ENCODE measurements at places on chromosomes 4 and X. TPM values are rescaled to one million over a fixed set of nuclear protein-coding genes. Genes with fewer than 3 reads are reported as not detected.

TMEM35A gene
- not detected for total RNA-seq

UGT2B17 gene
- total RNA-seq = not detected

ATP2B3 gene
- not detected for total RNA-seq

DCX gene
- total RNA-seq = not detected

SPATA18 gene
- 7.0 TPM for total RNA-seq

MAGEA2 gene
- not detected for total RNA-seq

FAM184B gene
- under 0.01 TPM for total RNA-seq

CD40LG gene
- total RNA-seq = not detected

All from hair follicular keratinocyte (primary cell).